ENCODE measurements at places on chromosomes 2 and 18. TPM values are rescaled to one million over a fixed set of nuclear protein-coding genes. Genes with fewer than 3 reads are reported as not detected.

DNA sequence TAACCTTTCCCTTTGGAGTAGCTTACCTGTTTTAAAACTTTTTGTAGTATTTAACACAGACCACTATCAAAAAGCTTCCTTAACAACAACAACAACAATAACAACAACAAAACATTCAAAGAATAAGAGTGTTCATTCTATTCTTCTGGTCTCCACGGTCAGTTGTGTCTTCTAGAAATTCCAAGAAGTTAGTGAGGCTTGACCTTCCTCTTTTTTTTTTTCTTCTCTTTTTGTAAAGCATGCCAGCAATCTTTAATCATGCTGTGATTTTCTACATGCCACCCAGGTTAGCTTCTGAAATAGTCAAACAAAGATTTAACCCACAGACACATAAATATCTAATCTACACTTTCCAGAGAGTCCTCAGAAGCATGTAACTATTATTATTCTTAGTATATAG, 28.4 kb upstream of the KLHL14 start:
- H3K27ac ChIP-seq, result no peak overlapping the region
- H3K27me3 ChIP-seq, result no peaks in the 10 kb centered on the region
- no peaks in the 10 kb centered on the region for H3K4me1 ChIP-seq
- H3K4me3 ChIP-seq, result no peak overlapping the region
- no peak for DNase-seq
- H3K36me3 ChIP-seq, result no peaks in the 10 kb centered on the region

GRCh38 chr18:76374330-76375281, 120.4 kb downstream of the ZNF516 start:
- peaks cover 5% of the 10 kb centered on the region for H3K4me1 ChIP-seq
- H3K27ac ChIP-seq, result no peak overlapping the region

GRCh38 chr2:218384975-218385374, 2.9 kb downstream of the SLC11A1 start:
- DNase-seq, result no peak
- peaks cover 7% of the 10 kb centered on the region for H3K4me1 ChIP-seq
- H3K27me3 ChIP-seq, result no peaks in the 10 kb centered on the region
- no peak overlapping the region for H3K4me3 ChIP-seq
- no peaks in the 10 kb centered on the region for H3K36me3 ChIP-seq

- DNase-seq, result no peak
- H3K4me3 ChIP-seq, result no peak overlapping the region
- H3K27me3 ChIP-seq, result no peaks in the 10 kb centered on the region
- no peaks in the 10 kb centered on the region for H3K36me3 ChIP-seq
- H3K27ac ChIP-seq, result no peak overlapping the region
- H3K4me1 ChIP-seq, result no peaks in the 10 kb centered on the region
Measured at GRCh38 chr2:129492548-129492947, 486.9 kb upstream of the RAB6C start.

DNA sequence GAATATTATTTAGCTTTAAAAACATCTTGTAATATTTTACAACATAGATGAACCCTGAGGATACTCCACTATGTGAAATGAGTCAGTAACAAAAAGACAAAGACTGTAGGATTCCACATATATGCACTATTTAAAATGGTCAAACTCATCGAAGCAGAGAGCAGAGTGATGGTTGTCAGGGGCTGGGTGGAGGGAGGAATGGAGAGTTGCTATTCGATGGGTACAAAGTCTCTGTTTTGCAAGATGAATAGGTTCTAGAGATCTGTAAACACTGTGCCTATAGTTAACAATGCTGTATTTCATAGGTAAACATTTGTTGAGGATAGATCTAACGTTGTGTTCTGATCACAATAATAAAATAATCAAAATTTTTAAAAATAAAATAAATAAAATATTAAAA, 1675.9 kb upstream of the CELF4 start:
- no peak overlapping the region for H3K27ac ChIP-seq
- H3K36me3 ChIP-seq, result no peaks in the 10 kb centered on the region

DNA sequence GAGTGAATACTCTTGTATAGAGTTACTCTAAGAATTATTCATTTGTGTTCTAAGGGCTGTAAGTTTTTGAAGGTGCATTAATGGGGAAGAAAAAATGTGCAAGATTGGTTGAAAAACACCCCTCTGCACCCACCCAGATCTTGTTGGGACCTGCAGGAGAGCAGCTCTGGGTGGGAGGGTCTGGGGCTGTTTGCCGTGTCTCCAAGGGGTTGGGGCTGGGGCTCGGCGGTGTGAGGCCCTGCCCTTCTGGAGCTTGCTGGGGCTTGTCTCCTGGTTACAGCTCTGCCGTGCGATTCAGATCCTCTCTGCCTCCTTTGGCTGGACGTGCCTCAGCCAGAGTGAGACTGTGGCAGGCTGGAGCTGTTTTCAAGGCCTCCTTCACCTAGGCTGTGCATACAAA, 26.1 kb downstream of the IGFBP2 start:
- no peak for DNase-seq

GRCh38 chr18:56021136-56021808, 433.3 kb upstream of the TCF4 start:
- H3K27me3 ChIP-seq, result no peaks in the 10 kb centered on the region
- DNase-seq, result no peak
- H3K4me3 ChIP-seq, result no peak overlapping the region
- no peaks in the 10 kb centered on the region for H3K36me3 ChIP-seq
- no peaks in the 10 kb centered on the region for H3K4me1 ChIP-seq
- no peak overlapping the region for H3K27ac ChIP-seq

- no peaks in the 10 kb centered on the region for H3K4me1 ChIP-seq
- H3K36me3 ChIP-seq, result no peaks in the 10 kb centered on the region
- no peak for DNase-seq
- H3K4me3 ChIP-seq, result no peak overlapping the region
- H3K27me3 ChIP-seq, result no peaks in the 10 kb centered on the region
Measured at GRCh38 chr2:57711991-57712390, 334.6 kb upstream of the VRK2 start.

- no peaks in the 10 kb centered on the region for H3K4me1 ChIP-seq
- H3K27ac ChIP-seq, result no peak overlapping the region
- no peaks in the 10 kb centered on the region for H3K36me3 ChIP-seq
- no peaks in the 10 kb centered on the region for H3K27me3 ChIP-seq
Measured at GRCh38 chr2:105869341-105869740, 124.6 kb downstream of the NCK2 start.

GRCh38 chr2:52222128-52222527, 1190.2 kb upstream of the NRXN1 start:
- no peak overlapping the region for H3K4me3 ChIP-seq
- no peak overlapping the region for H3K27ac ChIP-seq
- H3K4me1 ChIP-seq, result no peaks in the 10 kb centered on the region
- no peaks in the 10 kb centered on the region for H3K27me3 ChIP-seq

DNA sequence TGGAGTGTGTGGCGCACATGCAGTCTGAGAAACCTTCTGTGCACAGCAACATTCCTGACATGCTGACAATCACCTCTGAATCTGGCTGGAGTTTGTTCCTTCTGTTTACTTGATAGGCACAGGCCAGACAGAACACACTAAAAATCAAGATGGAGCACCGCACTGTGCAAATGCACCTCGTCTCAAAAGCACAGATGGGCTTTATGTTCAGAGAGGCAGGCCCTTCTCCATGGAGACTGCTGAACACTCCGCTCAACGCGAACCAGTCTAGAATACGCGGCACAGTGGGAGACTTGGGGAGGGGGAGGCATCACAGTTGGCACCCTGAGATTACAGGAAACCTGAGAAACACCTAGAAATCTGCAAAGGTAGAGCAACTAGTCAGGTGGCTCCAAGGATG, 58.4 kb upstream of the DNMT3A start:
- H3K4me1 ChIP-seq, result peaks cover 6% of the 10 kb centered on the region
- H3K27me3 ChIP-seq, result no peaks in the 10 kb centered on the region
- no peaks in the 10 kb centered on the region for H3K36me3 ChIP-seq

- H3K36me3 ChIP-seq, result no peaks in the 10 kb centered on the region
- no peak for DNase-seq
- no peak overlapping the region for H3K4me3 ChIP-seq
- H3K27ac ChIP-seq, result no peak overlapping the region
- no peaks in the 10 kb centered on the region for H3K27me3 ChIP-seq
Measured at GRCh38 chr2:151520976-151521375, 111.3 kb downstream of the RIF1 start.

GRCh38 chr2:45974056-45974455, 322.6 kb downstream of the PRKCE start:
- H3K36me3 ChIP-seq, result no peaks in the 10 kb centered on the region
- H3K4me1 ChIP-seq, result no peaks in the 10 kb centered on the region
- H3K27ac ChIP-seq, result no peak overlapping the region
- H3K4me3 ChIP-seq, result no peak overlapping the region
- H3K27me3 ChIP-seq, result no peaks in the 10 kb centered on the region

DNA sequence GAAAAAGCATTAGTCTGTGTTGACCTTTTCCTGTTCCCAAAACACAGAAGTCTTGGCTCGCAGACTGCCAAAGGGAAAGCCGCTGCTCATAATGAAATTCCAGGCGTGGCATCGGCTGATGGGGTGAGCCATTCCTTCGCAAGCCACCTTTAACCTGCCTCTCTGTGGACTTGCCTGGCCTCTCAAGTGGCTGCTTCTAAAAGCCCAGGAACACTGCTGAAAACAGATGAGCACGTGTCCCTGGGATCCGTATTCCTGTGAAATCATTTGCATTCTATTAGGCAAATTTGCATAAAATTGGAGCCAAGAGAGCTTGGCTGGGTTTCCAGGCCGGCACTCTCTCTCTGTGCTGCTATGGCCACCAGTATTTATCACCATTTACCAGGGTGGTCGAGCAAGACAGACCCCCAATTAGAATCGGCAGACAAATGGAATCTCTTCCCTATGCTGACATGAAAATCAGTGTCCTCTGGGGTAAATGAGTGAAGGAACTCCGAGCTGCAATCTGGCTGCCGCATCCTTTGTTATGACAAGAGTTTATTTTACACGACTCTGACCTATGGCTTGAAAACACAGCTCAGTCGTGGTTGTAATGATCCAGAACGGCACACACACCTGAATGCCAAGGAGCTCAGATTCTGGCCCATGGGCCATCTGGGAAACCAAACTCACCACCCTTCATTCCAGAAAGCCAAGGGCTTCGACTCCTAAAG, 21.7 kb downstream of the BCL2 start:
- H3K36me3 ChIP-seq, result no peaks in the 10 kb centered on the region
- no peaks in the 10 kb centered on the region for H3K27me3 ChIP-seq
- H3K4me1 ChIP-seq, result no peaks in the 10 kb centered on the region
- DNase-seq, result peak; percentile 22
- H3K4me3 ChIP-seq, result no peak overlapping the region

GRCh38 chr2:47741637-47742036, 41.3 kb upstream of the MSH6 start:
- no peaks in the 10 kb centered on the region for H3K36me3 ChIP-seq
- H3K27ac ChIP-seq, result no peak overlapping the region
- no peaks in the 10 kb centered on the region for H3K27me3 ChIP-seq
- DNase-seq, result no peak

Gene RAMP1
- total RNA-seq, result 3.7 TPM

Gene DBI
- total RNA-seq, result 91.8 TPM

Gene DSG3
- not detected for total RNA-seq

Gene TUBA4B
- total RNA-seq, result not detected

Gene FLACC1
- total RNA-seq, result 4.0 TPM
